Right cardiac atrium (tissue), 5 donors: ENCODE measurements at places on chromosomes 5 and 9.

GRCh38 chr5:60184606-60185005 is 291.1 kb upstream of the PDE4D start:
- DNase-seq, result no peak

- peak; percentile 94 for DNase-seq
Measured at GRCh38 chr9:97237951-97238889, 69.2 kb upstream of the CCDC180 start.

- no peak for DNase-seq
Measured at GRCh38 chr9:3385871-3386270, 139.9 kb downstream of the RFX3 start.

DNA sequence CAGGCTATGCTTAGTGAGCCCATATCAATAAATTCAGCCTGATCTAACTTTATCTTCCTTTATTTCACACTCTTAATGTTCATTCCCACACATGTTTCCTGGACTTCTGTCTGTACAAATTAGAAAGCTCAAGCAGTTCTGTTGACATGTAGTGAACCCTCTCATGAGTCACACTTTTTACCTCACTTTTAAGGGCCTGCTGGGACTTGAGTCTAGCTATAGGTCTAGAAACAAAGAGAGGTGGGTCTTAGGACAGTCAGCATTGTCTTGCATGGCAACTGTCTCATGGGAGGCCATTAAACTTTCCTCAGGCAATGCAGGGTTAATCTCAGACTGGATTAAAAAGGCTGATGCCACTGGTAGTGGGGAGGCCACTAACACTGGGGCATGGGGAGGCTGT is 8.6 kb upstream of the CCNH start:
- no peak for DNase-seq

DNA sequence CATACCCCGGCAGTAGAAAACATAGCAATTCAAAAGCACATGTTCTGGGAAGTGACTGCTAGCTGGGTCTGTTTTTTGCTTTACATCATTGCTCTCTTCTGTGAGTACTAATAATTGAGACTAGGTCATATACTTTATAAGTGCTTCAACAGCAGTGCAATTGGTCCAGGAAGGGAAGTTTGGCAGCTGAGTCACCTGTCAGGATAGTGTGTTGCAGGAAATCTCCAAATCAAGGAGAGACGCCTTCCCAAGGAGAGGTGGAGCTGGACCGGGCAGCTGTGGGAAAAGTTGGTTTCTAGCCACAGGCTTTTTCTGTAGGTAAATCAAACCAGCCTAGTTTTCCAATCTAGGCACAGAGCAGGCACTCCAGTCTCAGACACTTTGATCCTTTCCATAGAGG is 330.1 kb downstream of the ENC1 start:
- DNase-seq, result no peak

DNA sequence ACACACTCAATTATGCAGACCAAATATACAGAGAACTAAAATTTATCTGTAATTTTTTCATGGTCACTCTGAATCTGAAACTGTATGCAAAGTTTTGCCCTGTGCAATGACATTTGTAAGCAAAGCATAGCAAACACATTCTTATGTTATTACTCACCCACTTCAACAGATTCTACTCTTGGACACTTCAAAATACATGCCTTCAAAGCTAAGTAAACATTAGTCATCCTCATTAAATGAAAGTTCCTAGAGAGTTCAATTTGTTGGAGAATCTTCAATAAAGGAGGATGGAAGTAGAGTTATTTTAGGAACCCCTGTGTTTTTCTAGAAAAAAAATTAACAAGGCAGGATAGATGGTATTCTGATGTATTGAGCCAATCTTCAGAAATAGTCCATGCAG is 639.7 kb upstream of the C9orf72 start:
- no peak for DNase-seq

DNA sequence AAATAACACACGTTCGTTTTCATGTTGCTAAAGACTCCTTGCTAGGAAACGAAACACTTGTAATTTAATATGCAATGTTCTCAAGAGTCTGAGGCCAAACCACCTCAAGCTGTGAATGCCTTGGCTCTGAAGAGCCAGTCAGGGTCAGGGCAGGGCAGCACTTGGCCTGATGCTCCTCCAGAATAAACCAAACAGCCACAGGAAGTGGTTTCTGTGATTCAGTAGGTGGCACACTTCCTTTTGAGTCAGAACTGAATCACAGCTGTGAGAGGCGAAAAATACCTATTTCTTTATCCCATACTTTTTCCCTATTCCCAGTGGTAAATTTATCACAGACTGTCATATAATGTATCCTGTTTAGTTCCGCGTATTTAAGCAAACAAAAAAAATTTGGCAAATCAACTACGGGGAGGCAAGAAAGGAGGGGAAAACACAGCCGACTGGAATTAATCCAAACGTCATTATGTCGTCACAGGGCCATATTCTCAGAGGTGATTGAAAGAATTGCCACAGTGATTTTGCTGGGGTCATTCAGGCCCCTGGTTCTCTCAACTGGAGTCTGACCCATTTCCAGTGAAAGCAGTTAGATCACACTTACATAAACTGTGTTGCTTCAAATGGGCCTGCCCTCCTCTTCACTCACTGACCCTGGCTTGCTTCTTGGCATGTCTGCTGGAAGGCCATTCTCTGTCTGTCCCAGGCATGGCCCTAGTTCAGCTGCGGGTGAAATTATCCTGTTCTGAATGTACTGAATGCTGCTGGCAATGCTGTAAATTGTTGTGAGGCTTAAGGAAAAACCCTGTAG is 71.2 kb downstream of the ARRDC3 start:
- DNase-seq, result peak; percentile 81

DNA sequence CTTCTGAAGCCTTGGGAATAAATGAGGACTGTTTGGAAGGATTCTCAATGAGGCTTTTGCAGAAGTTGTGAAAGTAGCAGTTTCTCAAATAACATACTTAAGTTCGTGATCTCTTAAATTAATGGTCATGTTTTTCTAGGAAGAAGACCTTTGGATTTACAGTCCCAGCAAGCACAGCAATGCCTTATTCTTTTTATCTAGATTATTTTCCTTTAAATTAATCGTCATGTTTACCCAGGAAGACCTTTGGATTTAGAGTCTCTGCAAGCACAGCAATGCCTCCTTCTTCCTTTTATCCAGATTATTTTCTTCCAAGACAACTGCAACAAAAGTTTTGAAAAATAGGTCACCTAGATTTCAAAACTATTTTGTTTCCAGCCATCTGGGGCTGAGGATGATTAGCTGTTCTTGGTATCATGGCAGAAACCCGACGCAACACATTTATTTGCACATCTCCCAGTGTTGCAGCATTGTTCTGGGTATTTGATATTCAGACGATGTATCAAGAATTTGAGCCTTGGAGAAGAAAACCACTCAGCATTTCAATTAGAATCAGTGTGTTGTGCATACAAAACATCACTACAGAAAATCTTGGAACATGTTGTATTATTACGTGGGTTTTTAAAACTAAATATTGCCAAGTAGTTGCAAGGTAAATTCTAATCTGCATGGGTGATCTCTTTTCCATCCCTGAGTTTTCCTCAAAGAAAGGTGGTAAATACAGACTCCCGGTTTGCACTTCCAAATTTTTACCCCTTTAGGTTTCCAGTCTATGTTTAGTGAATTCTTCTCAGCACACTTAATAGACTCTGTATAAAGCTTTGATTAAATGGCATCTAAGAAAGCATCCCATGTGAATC is 50.9 kb downstream of the JAKMIP2 start:
- DNase-seq, result no peak

GRCh38 chr5:179292681-179293635 is 52.3 kb downstream of the ADAMTS2 start:
- peak; percentile 55 for DNase-seq

DNA sequence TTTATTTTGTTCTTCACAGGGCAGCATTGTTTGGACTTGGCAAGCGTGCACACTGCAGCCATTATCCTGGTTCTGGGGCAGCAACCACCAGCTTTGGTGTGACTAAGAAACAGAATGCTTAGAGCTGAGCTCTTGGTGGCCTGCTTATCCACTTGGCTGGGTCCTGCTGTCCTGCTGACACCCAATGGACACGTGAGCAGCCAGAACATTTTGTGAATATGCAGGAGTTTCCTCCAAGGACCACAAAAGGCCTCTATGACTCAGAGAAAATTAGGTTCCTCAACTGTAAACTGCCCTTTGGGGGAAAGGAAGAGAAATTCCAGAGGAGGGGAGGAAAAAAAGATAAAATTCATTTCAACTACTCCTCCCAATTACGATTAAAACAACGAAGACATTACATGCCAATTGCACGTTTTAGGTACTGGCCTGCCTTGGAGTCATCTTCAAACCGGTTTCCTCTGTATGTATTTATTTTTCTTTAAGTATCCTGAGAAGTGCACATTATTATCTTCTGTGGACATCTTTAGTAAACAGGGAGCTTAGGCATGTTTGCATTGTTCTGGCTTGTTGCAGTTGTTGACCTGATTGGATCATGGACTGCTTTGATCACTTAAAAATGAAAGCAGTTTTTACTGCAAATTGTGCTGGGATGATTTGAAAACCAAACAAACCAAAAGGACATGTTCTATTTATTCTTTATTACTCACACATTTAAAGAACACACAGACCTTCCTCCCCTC is 82.3 kb upstream of the TLE4 start:
- peak; percentile 38 for DNase-seq

DNA sequence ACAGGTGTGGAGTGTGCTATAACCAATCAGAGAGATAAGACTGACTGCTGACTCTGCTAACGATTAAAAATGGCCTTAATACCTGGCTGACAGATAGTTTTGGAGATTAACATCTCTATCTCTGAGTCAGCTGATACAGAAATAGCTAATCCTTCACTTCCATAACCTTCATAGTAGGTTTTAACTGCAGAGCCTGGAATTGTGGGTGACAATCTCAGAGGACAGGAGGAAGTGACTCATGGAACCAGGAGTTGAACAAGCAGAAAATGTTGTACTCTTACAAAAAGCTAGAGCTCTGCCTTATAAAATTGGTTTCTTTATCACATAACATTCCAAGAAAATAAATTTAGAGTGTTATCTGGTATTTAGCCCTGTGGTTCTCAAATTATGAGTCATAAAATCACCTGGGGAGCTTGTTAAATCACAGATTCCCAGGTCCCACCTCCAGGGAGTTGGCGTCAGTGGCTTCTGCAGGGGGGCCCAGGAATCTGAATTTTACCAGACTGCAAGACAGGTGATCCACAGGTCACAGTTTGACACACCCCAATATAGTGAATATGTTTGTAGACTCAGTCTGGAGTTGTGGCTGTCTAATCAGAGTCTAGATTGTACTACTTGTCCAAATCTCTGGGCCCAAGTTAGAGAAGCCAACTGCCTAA is 44.4 kb upstream of the AFAP1L1 start:
- DNase-seq, result no peak

DNA sequence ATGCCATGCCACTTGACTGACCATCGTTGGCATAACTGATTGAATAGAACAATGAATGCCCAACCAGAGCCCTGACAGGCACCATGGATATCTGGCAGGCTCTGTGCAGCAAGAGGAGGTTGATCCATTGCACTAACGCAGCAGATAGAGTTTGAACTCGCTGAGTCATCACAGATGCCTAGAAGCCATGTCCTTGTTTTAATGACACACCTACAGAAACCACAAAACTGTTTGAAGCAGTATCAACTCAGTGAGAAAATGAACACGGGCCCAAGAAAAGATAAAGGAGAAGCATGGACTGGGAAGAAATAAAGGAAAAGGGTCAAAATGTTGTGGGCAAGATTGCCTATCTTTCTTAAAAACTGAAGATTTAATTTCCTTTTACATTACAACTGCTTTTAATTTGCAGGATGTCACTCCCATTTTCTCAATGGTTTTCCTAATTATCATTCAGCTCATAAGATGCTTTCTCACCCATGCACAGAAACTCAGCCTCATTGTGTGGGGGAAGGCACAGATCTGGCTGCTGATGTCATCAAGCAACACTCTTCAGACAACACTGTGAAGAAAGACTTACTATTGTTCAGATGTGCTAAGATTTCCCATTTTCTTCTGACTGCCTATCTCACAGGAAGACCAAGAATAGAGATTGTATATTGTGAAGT is 129.0 kb downstream of the PIK3R1 start:
- no peak for DNase-seq

GRCh38 chr5:93407454-93407853 is 173.6 kb downstream of the NR2F1-AS1 start:
- no peak for DNase-seq
